Stimulated activated CD4-positive, alpha-beta T cell treated with anti-CD3 and anti-CD28 coated beads, Interleukin-15, amount 100 ng/mL, for 48 hours (primary cell): ENCODE measurements at places on chromosomes 2 and 18.

- DNase-seq = peak; percentile 30
Measured at GRCh38 chr18:11518788-11519685, 90.4 kb upstream of the SLC35G4 start.

GRCh38 chr2:186459009-186459408, 27.1 kb upstream of the ZC3H15 start:
- DNase-seq = no peak

- no peak for DNase-seq
Measured at GRCh38 chr18:58532298-58532697, 96.6 kb downstream of the ALPK2 start.

- DNase-seq = no peak
Measured at GRCh38 chr18:26206488-26206887, 19.8 kb upstream of the TAF4B start.

DNA sequence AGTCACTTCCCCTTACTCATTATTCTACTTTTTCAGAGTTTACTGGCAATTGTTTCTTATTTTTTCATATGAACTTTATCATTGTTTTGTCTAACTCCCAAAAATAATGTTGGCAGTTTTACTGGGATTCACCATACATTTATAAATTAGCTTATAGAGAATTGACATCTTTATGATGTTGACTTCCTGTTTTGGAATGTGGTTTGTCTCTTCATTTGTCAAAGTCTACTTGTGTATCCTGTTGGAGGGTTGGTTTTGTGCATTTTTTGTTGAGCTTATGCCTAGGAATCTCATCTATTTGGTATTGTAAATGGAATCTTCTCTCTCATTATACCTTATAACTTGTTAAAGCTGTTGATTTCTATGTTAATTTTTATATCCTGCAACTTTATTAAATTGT, 16.4 kb downstream of the EPC2 start:
- no peak for DNase-seq

DNA sequence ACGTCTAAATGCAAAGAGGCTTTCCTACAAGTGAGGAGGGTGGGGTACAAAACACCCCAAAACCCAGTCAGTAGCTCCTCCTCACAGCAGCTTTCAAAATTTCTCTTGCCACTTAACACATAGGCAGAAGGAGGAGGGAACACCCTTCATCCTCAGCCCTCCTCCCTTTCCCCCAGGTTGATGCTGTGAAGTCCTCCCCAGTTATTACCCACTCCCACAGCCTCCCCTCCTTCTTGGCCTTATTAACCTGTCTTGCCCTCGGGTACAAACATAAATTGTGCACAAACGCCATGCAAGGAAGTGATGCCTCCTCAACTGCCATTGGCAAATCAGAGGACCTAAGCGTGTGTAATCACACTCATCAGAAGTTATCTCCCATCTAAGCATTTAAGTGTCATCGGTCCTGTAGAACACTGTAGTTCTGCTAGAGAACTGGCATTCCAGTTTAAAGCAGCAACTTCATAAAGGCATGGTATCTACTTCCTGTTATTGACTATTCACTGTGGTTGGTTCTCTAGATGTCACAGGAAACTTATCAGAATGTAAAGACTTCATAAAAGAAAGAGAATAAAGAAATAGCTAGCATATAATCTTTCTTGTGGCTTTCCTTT, at the start of gene DSC1:
TSS of gene DSC1 (minus strand) at position 32 of the 611 bp plus-strand sequence. CDS start 262 bp downstream, outside the sequence.
- no peak for DNase-seq

- no peak for DNase-seq
Measured at GRCh38 chr2:179181002-179181401, 83.6 kb downstream of the SESTD1 start.

DNA sequence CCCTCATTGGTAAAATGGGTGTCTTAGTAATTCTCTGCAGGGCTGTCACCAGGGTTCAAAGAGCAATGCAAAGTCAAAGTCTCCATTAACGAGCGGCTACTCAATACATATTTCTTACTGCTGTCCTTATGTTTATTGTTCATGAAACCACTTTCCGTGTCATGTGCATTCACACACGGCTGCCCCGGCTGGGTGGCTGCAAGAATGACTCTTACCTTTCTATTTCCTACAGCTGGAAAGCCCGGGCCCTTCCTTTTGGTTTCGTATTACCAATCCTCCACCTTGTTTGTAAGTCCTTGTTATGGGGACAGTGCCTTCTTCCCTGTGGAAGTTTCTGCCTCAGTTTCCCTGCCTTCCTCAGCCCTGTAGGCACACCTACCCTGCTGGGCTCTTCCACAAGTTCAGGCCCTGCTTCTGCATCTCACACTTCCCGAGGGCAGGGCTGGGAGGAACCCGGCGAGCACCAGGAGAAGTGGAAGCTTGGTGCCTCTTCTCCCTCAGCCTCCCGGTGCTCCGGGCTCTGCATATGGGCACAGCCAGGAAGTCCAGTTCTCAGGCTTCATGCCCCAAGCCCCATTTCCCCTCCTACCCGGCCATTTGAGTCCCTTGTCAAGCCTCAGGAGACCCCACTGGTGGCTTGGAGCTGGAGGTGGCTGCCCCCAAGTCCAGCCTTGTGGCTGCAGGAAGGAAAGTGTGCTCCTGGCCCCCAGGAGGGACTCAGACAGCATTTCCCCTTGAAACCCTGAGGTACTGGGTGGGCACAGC, 18.7 kb upstream of the ACKR3 start:
- no peak for DNase-seq
